NCI-H187 treated with DMSO at 0.1 percent for 48 hours (cell line): ENCODE measurements at places on chromosomes 4 and X.

- no peak for DNase-seq
Observed at GRCh38 chrX:19535476-19535875, 20.2 kb upstream of the MAP3K15 start.

DNA sequence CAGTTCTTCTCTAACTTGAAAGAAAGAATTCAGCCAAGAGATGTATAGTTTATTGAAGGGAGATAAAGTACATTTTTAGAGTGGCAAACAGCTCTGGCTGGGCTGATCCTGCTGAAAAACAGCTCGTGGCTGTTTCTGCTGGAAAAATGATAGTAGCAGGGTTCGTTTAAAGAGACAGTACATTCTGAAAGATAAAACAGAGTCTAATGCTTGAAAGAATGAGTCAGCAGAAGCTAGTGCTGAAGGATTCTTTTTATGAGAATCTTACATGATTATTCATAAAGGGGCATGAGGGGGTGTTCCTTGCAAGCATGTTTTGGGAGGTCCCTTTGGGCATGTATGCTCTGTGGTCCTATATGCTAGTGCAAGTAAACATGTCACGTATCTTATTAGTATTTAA is 790.0 kb downstream of the PCDH18 start:
- DNase-seq: no peak

DNA sequence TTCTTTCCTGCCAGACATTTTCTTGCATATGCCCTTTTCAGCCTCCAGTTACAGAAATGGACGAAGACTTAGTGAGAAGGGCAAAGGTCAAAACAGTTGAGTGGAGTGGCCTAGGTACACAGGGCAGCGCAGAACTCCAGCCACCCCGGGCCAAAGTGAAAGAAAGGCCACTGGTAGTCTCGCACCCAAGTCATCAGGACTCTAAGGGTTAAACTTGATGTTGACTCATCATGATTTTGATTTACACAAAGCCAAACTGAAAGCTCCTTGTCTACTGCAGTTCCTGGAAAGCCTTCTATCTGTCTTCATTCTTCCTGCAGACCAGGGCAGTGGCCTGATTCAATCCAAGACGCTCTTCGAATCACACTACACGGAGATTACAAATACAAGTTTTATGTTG is 2.6 kb upstream of the IL13RA1 start:
- DNase-seq: no peak

DNA sequence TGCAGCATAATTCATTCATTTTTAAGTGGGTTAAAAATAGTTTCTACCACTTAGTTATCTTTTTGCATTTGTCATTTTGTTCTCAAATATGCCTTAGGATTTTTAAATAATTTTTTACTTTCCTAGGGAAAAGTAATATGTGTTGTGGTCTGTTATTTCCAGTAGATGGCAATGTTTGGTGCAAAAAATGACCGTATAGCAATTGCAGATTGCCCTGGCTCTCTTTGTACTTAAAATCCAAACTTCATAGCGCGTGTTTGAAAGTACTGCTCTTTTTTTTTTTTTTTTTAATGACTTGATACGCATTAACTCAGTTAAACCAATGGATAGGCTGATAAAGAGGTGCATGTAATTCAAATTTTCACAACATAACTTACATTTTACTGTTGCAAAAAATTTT is 74.4 kb upstream of the RBMX start:
- no peak for DNase-seq

- DNase-seq: no peak
Observed at GRCh38 chr4:108529984-108530905, 90.1 kb upstream of the RPL34 start.

- DNase-seq: no peak
Observed at GRCh38 chrX:48083212-48083611, 11.8 kb upstream of the ZNF630 start.

- no peak for DNase-seq
Observed at GRCh38 chr4:48243429-48243828, 26.2 kb downstream of the TEC start.

DNA sequence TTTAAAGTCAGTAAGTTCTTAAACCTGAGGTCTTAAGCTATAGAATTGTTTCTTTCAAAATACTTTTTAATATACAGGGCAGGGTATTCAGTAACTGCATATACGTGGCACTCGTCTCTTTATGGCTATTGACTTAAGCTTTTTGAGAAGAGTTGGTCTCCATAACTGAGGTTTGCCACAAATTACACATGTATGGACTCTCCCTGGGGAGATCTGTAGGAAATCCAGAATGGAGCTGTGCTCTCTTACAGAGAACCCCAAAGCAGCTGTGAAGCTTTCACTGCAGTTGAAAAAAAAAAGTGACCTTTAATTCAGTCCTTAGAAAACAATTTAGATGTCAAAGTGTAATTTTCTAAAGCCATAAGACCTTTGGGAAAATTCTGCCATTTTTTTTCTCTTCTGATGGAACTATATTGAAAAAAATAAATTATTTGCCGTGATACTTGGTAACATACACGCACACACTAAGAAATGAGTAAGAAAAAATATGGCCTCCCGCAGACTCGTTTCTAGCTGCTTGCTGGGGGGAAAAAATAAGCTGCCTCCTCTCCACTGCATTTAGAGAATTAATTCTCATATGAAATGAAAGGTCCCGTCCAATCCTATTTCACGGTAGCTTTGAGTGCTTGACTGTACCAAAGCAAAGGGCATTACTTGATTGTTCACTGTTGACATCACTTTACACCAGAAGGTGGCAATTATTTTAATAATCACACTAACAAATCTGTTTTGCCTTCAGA is 159.4 kb upstream of the TENM3 start:
- peak; percentile 4 for DNase-seq

DNA sequence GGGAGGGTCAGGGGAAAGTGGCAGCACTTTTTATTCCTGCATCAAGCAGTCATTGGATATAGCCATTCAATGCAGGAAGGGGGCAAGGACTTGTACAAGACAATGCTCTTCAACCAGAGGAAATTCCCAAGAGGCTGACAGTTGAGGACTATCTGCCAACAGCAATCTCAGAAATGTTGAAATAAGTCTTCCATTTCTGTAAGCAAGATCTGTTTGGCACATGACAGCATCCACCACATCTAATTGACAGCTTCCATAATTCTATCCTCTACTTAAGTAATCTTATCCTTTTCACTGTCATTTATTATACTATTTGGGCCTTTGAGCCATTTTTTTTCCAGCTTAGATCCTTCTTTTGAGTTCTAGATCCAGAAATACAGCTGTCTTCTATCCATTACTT is 110.7 kb downstream of the CFAP299 start:
- DNase-seq: no peak

- no peak for DNase-seq
Observed at GRCh38 chr4:94995684-94996394, 238.1 kb downstream of the BMPR1B start.
